ENCODE measurements at places on chromosomes 4 and X.

DNA sequence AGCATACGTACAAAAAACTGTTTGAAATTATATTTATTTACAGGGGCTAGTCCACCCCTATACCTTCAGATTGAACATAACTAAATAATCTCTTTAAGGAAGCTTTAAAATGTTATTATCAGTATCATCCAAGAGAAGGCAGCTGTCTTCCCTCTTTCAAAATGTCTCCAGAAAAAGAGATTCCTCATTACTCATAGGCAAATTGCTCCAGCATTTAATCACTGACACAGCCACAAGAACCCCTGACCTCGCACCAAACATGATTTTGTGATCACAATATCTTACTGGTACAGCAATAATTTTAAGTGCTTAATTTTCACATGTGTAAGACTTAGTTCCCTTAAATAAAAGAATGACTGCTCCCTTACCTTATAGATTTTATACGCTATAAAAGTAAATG lies 9.7 kb downstream of the BOD1L1 start:
- no peak for DNase-seq

DNA sequence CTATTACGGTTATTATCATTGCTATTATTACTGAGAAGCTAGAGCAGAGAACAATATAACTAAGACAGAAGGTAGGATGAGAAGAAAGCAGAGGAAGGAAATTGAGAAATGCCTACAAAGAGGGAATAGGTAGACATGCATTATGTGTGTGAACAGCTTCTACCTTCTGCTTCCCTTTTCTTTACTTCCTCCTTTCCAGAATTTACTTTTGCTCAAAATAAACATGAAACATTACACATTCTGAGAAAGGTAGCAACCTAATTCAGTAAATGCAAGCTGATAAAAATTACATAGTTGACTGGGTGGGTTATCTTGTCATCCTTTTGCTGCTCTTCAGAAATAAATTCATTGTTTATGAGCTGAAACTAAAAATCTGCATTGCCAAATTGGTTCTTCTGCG lies 54.6 kb downstream of the AMOT start:
- no peak for DNase-seq

- no peak for DNase-seq
Measured at GRCh38 chr4:152327606-152328453, 208.1 kb downstream of the FBXW7 start.

DNA sequence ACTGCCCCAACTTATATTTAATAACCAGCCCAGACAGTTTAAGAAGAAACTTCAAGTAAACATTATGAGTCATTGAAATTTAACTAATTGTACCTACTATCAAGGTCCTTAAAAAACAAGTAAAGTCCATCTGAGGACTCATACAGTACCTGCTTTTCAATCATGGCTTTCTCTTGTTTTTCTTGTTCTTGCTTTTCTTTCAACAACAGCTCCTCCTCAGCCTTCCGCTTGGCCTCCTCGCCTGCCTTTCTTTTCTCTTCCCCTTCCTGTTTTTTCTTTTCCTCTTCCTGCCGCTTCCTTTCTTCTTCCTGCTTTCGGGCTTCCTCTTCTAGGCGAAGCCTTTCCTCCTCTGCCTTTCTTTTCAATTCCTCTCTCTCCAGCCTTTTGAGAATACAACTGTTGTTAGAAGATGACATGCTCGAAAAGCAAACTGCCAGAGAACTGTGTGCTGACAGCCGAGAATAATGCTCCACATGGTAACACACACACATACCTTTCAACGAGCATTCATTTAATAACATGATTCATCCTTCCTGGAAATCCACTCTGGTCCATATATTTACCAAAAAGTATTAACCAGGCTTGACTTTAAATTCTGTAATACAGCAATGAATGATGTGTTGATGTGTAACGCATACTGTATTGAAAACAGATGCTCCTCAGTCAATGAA lies 25.2 kb upstream of the BCLAF3 start:
- no peak for DNase-seq

DNA sequence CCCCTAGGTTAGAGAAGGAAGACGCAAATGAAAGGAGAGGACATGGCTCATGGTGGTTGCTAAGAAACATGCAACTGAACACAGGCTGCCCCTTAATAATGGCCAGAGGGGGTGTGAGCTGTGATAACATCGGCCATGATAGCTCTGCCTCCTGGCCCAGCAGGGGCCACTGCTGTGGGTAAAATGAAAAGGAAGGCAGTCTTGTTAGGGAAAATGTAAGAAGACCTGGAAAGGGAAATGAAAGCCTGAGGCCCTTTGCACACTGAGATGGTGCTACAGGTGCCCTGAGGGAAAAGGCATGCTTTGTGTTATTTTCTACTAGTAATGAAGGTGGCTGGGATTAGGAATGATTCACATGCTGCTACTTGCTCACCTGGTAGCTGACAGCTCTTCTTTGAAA lies 123.6 kb upstream of the MID1 start:
- no peak for DNase-seq

GRCh38 chr4:105126311-105127169 lies 20.1 kb upstream of the TET2 start:
- DNase-seq: no peak

DNA sequence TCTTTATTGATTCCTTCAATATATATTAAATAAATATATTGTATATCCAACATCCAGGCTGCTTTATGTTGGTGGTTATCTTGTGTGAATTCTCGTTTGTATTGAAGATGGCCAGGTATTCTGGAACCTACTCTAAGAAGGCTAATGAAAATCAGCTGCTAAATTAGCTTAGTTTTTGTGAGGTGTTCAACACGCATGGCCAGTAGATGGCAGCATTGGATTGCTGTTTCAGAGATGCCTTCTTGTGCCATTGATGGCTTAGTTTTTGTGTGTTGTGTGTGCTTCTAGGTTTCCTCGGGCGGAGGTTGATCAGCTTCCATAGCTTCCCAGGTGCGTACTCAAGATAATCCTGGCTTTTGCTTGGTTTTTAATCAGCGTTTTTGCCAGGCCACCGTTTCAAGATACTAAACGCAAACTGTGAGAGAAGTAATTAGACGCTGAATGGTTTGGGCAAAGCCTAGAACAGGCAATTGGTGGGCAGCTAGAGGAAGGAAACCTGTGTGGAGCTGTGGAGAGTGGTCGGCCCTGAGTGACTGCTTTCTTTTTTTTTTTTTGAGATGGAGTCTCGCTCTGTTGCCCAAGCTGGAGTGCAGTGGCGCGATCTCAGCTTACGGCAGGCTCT lies 15.1 kb downstream of the NOCT start:
- DNase-seq: peak; percentile 81

- DNase-seq: no peak
Measured at GRCh38 chrX:71604796-71605568, 13.3 kb downstream of the CXCR3 start.

GRCh38 chr4:153850533-153851280 lies 61.8 kb upstream of the SFRP2 start:
- DNase-seq: peak; percentile 73

DNA sequence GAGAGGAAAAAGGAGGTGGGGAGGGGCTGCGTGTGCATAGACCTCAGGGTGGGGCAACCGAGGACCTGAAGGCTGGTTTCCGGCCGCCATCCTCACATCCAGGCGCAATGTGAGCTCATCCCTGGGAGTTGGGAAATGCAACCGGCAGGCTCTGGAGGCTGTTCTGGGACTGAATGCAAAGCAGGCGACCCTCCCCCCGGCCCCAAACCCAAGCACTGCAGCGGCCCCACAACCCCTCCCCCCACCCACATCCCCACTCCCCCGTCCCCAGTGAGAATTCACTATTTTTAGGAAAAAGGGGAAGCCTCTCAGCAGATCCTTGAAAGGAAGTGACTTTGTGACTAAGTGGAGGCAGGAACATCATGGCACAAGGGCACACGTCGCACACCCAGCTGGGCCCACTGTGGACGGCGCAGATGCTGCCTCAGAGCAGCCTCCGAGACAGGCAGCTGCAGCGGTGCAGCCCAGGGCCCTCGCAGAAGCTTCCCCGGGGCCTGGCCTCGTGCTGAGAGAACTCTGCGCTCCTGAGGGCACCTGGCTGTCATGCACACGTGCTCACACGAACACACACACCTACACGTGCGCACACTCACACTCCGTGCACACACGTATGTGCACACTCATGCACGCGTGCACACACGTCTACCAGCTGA lies 1.3 kb upstream of the PDE6B start:
- peak; percentile 25 for DNase-seq

DNA sequence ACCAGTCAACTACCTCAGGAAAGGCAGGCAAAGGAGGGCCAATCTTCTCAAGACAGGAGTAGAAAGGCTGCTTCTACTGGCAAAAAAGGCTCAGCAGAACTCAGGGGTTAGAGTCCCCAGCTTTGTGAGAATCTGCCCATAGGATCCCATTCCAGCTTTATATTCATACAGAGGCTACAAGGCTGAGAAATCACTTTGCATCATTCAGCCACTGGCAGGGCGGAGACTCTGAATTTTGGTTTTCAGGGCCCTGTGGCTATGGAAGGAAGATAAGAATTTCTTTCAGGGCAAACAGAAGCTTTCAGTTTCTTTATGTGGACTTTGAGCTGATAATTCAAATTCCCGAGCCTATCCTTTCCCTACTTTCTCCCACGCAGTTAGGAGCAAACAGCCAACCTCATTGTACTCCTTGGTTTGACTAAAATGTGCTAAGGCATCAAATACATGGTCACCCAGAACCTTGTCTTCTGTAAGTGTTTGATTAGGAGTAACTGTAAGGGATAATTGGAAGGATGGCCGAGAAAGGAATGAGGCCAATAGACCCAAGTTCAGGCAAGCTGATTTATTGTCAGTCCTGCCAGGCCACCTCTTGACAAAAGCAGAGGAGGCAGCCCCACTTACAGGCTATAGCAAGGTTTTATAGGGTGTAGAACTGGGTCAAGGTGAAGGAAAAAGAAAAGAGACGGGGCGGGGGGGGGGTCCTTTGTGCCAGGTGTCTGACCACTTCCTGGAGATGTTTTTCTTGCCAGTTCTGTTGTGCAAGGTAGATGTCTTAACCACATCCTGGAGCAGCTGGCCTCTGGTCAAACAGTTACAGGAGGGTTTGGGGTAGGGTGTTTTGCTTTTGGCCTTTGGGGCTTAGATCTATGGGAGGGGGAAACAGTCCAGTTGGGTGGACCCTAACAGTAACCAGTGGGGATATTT lies 165.3 kb upstream of the PPP1R2C start:
- DNase-seq: no peak

DNA sequence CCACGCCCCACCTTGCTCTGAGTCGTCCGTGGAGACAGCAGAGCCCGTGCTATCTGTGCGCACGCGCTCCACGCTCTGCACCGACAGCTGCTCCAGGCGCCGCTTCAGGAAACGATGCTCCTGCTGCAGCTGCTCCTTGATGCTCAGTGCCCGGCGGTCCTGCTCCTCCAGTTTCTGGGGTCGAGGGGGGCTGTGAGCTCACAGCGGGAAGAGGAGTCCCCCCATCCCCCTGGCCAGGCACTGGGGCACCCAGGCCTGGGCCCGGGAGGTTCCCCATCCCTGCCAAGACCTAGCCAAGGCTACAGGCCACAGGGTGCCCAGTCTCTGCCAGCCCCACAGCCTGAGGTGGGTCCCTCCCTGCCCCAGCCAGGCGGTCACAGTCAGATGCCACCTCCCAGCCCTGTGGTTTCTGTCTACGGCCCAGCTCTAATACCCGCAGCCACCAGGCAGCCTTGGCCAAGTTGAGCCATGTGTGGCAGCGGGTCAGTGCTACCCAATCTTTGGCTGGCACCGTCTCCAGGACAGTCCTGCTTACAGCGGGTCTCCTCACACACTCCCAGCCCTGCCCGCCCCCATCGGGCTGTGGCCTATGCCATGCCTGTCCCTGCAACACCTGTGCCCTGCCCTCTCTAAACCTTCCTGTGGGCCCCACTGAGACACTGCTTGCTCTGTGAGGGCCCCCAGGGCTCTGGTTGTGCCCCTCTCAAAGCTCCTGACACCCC lies 9.3 kb upstream of the HAUS3 start:
- peak; percentile 28 for DNase-seq

GRCh38 chr4:62243895-62244294 lies 1043.8 kb downstream of the ADGRL3 start:
- no peak for DNase-seq
